ENCODE measurements at places on chromosomes 4 and X. TPM values are rescaled to one million over a fixed set of nuclear protein-coding genes. Genes with fewer than 3 reads are reported as not detected.

Gene SSX1
- total RNA-seq: not detected

- DNase-seq: no peak
Observed at GRCh38 chr4:26242451-26242850, 78.4 kb upstream of the RBPJ start.

DNA sequence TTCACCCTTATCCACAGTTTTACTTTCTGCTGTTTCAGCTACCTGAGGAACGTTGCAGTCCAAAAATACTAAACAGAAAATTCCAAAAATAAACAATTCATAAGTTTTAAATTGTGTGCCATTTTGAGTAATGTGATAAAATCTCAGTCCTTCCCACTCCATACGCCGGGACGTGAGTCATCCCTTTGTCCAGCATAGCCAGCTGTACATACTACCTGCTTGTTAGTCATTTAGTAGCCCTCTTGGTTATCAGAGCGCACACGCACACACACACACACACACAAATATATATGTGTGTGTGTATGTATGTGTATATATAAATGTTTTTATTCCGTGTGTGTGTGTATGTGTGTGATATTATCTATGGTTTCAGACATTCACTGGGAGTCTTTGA is 4.8 kb upstream of the CCSER1 start:
- no peak for DNase-seq

Gene GLRA2
- not detected for total RNA-seq

DNA sequence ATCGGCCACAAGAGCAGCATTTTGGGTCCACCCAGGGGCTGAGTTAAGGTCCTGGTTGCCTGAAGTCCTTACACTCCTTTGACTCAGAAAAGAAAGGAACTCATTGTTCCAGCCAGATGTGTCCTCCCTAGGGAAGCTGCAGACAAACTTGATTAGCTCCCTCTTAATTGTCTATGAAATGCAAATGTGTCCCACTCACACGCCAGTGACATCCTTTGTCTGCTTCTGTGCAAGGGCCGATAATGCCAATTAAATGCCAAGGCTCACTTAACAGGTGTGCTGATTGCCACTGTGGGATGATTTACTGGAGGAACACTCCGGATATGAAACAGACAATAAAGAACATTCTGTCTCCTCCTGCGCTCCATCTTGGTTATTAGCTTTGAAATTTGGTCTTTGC is 332.9 kb upstream of the CPEB2 start:
- no peak for DNase-seq

Data from CD8-positive, alpha-beta memory T cell (primary cell).